CD4-positive, alpha-beta T cell treated with Interleukin-17A for 1 hour (primary cell): ENCODE measurements at places on chromosomes 2 and 18.

- DNase-seq, result peak; percentile 36
Observed at GRCh38 chr2:177753682-177754491, 318.7 kb downstream of the PDE11A start.

GRCh38 chr18:48868468-48869466 lies 82.0 kb downstream of the SMAD7 start:
- DNase-seq, result peak; percentile 64

DNA sequence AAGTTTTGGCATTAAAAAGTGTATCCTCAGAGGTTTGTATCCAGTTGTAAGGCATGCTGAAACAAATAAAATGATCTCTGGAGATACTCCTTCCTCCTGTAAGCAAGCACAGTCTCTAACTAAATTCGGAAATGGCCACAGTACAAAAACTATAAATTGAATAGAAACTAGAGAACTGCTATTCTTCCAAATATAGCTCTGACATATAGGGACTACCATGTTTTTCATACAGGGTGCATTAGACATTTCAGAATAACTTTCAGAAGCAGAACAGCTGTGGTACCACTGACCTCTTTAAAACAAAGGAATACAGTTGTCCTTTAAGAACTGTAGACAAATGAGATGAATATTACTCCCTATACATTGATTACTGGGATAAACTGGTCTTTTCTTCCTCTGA lies 568.5 kb downstream of the ARHGAP15 start:
- DNase-seq, result no peak

GRCh38 chr2:64474121-64474571 lies 20.2 kb downstream of the LGALSL start:
- DNase-seq, result no peak

DNA sequence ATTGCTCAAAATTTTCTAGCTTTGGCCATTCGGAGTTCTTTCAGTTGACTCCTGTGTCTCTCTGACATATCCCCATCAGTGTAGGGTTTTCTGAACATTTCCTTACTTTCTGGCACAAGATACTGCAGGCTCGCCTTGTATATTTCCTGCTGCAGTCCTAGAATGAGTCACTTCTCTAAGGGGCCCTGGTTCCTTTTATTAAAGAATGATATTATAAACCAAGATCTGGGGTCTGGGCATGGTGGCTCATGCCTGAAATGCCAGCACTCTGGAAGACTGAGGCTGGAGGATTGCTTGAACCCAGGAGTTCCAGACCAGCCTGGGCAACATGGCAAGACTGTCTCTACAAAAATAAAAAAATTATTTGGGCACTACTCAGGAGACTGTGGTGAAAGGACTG lies 3.0 kb upstream of the RPL37A start:
- no peak for DNase-seq
